Breast epithelium (tissue), 4 donors: ENCODE measurements at places on chromosomes 5 and 9.

DNA sequence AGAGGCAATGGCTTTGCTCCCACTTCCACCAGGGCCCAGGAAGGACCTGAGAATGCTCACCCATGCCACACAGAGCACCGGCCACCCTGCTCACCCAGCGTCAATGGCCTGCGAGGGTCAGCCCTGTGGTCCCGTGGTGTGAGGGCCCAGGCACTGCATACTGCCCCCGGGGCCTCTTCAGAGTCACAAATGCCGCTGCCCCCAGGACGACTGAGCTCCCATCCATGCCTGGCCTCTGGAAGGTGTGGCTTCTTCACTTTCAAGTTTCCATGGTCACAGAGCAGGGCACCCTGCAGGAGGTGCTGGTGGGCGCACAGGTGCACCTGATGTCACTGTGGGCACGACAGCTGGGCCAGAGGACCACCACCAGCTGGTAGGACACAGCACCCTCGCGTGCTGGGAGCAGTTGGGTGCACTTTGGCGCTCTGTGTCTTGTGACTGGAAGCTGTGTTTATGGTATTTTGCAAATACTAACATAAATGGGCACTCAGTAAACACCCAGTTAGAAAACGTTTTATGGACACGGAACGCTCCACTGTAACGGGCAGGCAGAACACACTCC lies 12.5 kb upstream of the ZDHHC11 start:
- DNase-seq: no peak

- no peak for DNase-seq
Observed at GRCh38 chr9:36029765-36030528, 6.8 kb upstream of the RECK start.

- DNase-seq: no peak
Observed at GRCh38 chr5:77356740-77357139, 135.4 kb downstream of the WDR41 start.

- no peak for DNase-seq
Observed at GRCh38 chr9:20227166-20227874, 395.0 kb downstream of the MLLT3 start.

DNA sequence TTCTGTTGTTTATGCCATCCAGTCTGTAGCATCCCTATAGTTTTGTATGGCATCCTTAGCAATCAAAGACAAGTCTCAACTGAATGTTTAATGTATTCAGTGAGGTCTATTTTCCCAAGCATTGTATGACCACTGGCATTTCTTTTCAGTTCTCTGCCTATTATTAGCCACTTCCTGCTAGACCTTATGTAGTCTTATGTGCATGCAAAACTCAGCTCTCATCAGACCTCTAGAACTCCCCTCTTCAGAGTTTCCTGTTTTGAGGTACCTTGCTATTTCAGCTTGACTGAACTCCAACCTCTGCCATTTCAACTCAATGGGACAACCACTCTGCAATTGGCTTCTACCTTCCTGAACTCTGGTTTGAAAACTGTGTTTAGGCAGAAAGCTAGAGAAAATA lies 113.2 kb downstream of the SLC25A46 start:
- no peak for DNase-seq

DNA sequence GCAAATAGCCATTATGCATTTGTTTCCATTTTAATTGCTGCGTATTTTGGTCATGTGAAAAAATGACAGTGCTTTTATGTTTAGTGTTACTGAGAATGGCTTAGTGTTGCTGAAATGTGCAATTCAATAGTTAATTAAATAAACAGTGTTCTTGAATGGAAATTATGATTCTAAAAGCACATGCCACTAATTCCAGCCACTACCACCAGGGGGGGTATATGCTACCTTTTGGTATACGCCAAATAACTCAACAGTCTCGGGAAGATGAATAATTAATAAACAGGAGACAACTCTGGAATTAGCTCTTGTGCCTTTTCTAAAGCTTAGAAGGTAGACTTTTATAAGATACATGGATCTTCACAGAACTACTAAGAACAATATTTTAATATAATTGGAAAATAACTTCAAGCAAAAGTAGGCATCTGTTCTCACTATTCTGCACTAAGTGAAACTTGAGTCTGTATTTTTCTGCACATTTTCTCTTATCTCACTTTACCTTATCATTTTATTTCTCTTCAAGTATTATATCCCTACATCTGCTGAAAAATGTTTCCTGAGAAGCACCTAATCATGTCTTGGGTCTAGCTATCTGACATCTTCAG lies 83.5 kb upstream of the MINAR2 start:
- no peak for DNase-seq

- DNase-seq: no peak
Observed at GRCh38 chr5:21711866-21712758, 1141.0 kb downstream of the CDH12 start.

DNA sequence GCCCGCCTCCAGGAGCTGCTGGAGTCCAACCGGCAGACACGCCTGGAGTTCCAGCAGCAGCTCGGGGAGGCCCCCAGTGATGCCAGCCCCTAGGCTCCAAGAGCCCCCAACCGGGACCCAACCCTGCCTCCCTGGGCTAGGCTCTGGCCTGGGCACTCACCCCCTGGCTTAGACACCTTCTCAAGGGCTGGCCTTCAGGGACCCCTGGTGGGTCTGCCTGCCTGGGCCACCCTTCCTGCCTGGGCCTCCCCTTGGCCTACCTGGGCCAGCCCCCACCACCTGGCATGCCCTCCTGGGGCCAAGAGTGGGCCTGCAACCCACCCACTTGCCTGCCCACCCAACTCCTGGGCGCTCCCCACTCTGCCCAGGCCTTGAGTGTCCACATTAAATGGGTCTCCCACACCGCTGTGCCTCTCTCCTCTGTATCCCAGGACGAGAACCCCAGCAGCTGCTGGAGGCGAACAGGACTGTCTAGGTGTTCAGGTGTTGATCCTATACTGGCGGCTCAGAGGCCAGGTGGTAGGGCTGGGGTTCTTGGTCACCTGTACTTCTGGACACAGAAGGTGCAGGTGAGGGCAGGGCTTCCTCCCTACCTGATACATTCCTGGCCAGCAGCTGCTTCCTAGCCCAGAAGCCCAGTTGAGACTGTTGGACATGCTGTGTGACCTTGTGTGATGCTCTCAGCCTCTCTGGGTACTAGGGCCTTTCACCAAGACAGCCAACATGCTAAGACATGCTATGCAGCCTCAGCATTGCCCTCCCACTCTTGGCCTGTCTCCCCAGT lies 3.6 kb downstream of the BBLN start:
- DNase-seq: no peak

GRCh38 chr5:173832386-173832785 lies 55.8 kb upstream of the CPEB4 start:
- no peak for DNase-seq

DNA sequence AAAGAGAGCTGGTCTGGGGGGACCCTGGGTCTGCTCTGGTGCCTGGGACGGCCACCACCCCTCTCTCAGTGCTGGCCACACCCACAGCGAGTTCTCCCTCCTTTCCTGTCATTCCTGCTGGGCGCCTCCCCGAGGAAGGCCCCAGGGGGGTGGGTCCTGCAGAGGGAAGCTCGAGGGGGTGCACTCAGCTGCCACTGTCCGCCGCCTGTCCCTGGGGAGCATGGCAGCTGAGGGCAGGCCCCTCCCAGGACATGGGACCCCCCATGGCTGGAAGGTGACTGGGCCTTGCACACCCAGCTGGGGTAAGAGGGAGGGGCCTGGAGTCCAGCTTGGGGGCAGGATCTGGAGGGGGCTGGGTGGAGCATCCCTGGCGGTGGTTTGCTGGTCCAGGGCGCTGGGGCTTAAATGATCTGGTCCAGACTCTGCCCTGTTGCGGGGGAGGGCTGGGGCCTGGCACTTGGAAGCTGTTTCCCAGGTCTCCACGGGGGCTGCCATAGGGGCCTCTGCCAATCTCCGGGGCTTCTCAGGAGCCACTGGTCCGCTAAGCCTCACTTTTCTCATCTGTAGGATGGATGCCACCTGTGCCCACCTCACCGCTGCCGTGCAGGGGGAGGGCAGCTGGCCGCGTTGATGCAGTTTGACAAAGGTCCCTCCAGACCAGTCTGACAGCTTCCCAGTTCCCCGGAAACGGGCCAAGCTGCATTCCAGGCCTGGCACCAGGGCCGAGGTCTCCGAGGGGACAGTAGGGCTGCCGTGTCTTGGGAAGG lies 6.0 kb upstream of the SLC2A6 start:
- DNase-seq: no peak

- no peak for DNase-seq
Observed at GRCh38 chr9:36991516-36992134, 42.4 kb downstream of the PAX5 start.

- DNase-seq: no peak
Observed at GRCh38 chr5:139668924-139669661, 20.9 kb downstream of the CXXC5 start.

DNA sequence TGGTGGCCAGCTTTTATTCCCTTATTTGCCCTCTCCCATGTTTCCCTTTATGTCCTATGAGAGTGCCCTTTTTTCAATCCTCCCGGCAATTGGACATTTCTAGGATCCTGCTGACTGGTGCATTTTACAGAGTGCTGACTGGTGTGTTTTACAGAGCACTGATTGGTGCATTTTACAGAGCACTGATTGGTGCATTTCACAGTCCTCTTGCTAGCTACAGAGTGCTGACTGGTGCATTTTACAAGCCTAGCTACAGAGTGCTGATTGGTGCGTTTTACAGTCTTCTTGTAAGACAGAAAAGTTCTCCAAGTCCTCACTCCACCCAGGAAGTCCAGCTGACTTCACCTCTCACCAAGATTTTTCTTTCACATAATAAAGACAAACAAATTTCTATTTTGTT lies 15.4 kb upstream of the FANCC start:
- no peak for DNase-seq

DNA sequence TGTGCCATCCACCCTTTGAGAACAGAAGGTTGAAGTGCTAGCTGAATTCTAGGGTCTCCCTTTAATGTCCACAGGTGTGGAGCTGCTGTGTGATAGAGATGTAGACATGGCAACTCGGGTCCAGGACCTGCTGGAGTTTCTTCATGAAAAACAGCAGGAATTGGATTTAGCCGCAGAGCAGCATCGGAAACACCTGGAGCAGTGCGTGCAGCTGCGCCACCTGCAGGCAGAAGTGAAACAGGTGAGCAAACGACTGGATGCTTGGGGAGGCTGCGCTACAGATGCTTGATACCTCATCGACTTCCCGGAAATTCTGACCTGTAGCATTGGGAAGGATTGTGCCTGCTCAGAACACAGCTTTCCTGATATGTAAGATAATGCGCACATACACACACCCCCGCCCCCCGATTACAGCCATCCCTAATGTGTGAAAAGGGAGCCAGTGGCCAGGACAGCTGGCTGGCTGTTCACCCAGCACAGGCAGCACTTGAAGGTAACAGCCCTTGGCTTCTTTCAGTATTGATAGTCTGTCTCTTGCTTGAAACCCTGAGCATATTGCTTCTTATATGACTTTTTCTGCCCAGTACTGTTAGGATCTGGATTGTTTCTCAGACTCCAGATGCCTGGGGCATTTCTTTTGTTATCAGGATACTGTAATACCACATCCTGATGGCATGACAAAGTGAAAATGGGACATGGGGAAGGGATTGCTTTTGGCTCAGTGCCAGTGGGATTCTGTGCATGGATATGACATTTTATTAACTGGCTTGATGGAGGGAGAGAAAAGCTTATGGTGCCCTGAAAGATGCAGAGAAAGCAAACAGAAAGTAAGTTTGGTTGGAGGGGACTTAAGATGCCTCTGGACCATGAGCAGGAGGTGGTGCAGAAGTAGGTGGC lies 216.8 kb upstream of the OTULINL start:
- no peak for DNase-seq

DNA sequence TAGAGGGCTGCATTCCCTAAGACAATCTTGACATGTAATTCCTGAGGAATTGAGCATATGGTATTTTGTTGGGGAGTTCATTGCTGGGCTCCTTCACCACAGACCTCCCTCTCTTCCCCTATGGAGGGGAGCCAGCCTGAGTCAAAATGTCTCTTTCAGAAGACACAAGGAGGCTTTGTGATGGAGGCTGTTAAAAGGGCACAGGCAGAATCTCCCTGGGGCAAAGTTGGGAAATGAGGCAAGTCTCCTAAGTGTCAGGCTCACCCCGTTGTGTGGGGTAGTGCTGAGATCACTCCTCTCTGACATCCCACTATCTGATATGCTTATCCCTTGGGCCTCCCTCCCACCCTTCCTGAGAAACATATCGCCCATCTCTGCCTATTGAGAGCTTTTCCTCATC lies 30.6 kb downstream of the GFRA3 start:
- no peak for DNase-seq

- DNase-seq: no peak
Observed at GRCh38 chr9:127567730-127568617, 44.1 kb upstream of the STXBP1 start.

DNA sequence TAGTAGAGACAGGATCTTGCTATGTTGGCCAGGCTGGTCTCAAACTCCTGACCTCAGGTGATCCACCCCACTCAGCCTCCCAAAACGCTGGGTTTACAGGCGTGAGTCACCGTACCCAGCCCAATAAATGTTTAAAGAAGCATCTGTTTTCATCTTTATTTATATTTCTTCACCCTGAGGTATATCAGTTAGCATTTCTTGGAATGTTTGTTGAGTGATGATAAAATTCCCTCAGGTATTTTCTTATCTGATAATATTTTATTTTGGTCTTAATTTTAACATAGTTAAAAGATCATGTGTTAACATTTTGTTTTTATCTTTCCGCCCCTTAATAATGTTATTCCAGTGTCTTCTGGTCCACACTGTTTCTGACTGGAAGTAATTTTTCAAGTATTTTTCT lies 839.6 kb upstream of the CDH10 start:
- DNase-seq: no peak

GRCh38 chr5:130109152-130109551 lies 204.9 kb downstream of the CHSY3 start:
- no peak for DNase-seq

DNA sequence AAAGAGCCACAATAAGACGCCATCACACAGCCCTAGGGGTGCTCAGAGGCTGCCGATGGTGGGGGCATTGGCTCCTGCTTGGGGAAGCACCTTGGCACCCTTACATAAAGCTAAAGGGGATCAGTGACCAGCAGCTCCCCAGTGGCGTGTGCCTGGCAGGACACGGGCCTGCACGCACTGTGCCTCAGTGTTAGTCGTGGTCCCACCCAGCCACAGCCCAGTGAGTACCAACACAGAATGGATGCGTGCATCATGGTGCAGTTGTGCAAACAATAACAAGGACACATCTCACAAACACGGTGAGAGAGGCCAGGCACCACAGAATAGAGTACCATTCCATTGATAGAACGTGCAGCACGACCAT lies 103.2 kb downstream of the WNK2 start:
- peak; percentile 7 for DNase-seq

- DNase-seq: no peak
Observed at GRCh38 chr5:97164846-97165245, 18.2 kb downstream of the RIOK2 start.

- no peak for DNase-seq
Observed at GRCh38 chr5:131814990-131815389, 18.2 kb upstream of the FNIP1 start.

- no peak for DNase-seq
Observed at GRCh38 chr5:15383469-15383868, 116.5 kb upstream of the FBXL7 start.
